ENCODE measurements at places on chromosomes 7 and 10.

- DNase-seq, result no peak
Observed at GRCh38 chr7:69130396-69130795, 467.9 kb upstream of the AUTS2 start.

DNA sequence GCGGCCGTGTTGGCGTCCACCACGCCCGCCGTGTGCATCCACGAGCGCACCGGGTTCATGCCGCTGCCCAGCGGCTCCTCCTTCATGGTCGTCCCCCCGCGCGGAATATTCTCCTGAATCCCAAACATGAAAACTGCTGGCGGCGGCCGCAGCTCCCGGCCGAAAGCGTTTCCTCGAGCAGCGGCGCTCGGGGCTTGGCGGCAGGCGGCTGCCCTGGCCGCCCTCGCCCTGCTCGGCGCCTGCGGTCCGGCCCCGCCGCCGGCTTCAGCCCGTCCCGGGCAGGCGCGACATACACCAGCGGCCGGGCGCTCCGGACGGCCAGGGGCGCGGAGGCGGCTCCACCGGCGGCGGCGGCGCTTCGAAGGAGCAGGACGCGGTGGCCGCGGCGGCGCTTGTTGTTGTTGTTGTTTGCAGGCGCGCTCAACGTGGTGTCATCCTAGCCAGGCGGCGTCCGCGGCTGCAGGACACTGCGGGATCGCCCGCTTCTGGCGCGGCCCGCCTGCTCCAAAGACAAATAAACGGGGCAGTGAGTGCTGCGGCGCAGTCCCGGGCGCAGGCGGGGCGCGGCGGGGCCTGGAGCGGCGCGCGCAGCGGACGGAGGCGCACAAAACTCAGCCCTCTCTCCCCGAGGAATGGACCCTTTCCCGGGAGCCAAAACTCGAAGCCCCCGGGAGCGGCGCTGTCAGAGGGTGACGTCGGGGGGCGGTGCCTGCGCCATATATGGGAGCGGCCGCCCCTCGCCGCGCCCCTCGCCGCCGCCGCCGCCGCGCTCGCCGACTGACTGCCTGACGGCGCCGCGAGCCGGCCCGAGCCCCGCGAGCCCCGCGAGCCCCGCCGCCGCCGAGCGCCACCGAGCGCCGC is at the start of gene EBF3:
Gene EBF3, minus strand, starts transcription at position 634 of the 861 bp plus-strand sequence. Its CDS starts 506 bp downstream, at position 128.
- peak; percentile 24 for DNase-seq

- DNase-seq, result no peak
Observed at GRCh38 chr7:151682831-151683614, 163.3 kb upstream of the RHEB start.

DNA sequence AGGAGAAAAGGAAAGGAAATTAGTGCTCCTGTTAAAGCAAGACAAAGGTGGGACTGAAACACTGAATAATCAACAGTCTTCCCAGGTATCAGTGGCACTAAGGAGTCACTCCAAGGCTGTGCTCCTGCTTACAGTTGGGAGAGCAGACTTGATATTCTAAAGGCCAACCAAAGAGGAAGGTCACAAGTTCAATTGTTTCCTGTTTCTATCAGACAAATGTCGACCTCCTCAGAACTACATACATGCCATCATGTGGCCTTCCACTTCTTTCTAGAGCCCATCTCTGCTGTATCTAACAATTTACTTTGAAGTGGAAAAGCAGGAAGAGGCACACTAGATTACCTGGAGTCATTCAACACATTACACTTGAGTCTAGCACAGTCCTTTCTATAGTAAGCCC is 3.4 kb downstream of the ZNF239 start:
- DNase-seq, result no peak

- no peak for DNase-seq
Observed at GRCh38 chr7:112407261-112407660, 43.0 kb upstream of the IFRD1 start.

GRCh38 chr7:3722396-3722922 is 421.4 kb downstream of the SDK1 start:
- no peak for DNase-seq

DNA sequence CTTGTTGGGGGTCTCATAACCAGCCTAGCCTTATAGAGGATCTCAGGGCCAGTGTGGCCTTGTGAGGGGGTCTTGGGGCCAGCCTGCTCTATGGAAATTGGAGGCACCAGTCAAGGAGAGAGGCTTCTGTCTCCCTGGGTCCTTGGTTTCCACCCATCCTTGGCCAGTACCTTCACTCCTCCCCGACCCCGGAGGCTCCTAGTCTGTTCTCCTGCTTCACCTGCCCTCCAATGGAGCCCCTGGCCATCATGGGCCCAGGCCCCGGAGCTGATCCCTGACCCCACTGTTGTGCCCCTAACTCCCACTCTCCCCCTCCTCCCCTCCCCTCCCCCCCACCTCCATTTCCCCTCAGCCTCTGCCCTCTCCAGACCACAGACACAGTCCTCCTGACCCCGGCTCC is 29.7 kb downstream of the RASGEF1A start:
- no peak for DNase-seq

Measured in activated naive CD4-positive, alpha-beta T cell (primary cell).